ENCODE measurements at places on chromosomes 5 and 9.

GRCh38 chr5:174759091-174759490 lies 34.7 kb downstream of the MSX2 start:
- DNase-seq: no peak

DNA sequence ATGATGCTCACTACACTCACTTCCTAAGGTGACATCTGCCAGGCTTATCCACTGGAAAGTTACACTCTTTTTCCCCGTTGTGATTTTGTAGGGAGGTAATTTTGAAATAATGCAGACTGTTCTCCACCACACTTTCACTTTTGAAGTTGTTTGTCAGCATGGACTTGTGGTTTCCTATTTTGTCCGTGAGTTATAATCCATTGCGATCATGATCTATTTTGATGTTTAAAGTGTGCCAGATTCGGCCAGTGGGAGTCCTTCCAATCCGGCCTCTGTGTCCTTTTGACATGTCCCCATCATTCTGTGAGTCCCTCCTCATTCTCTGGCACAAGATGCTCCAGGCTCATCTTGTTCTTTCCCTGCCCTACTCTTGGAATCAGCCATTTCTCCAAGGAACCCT lies 211.3 kb upstream of the KLF4 start:
- DNase-seq: no peak

DNA sequence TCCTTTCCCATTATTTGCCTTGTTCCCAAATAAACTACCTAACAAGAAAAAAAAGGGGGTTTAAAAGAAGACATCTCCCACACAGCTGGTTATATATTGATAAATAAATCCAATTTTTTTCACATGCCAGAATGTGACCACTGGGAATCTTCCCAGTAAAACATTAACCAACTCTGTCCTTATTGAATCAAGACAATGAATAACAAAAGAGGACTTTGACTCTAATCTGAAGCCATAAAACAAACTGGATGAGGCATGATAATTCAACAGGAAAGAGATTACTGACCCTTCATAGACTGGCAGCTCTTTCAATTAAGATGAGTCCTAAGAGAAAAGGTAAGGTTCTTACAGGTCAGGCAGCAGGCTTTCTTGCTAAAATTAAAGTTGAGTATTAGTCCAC lies 165.8 kb upstream of the CDH6 start:
- no peak for DNase-seq

- DNase-seq: no peak
Measured at GRCh38 chr9:108012886-108013665, 523.5 kb upstream of the KLF4 start.

GRCh38 chr9:19286634-19287188 lies 56.2 kb downstream of the DENND4C start:
- DNase-seq: peak; percentile 27
